ENCODE measurements at places on chromosomes 12 and 14.

- no peak for DNase-seq
These were observed 85.7 kb downstream of the SLC38A1 start for GRCh38 chr12:46183112-46183511.

- no peak for DNase-seq
These were observed 19.0 kb downstream of the ADAM20 start for GRCh38 chr14:70515811-70516210.

DNA sequence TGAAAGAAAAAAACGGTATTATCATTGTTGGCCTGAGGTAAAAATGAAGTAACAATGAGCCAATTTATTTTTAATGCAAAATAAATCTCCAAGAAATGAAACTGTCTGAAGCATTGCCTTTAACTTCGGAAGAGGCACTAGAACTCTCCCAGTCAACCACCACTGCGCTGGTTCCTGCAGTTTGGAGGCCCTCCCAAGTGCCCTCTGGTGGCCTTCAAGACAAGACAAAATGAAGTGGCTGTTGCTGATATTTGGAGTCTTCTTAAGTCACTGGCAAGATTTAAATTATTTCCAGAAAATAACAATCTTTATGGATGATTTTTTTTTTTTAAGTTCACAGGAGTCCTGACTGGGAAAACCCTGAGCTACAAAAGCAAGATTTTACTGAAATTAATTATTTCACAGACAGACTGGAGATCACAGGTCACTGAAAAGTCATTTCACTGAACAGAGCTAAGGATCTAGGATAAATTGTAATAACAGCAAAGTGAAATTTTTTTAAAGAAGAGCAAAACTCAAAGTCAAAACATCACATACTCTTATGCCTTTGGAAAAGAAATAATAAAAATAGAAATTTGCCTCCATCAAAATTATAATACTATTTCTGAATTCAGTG, 58.2 kb downstream of the DICER1 start:
- DNase-seq: peak; percentile 46

GRCh38 chr12:40223646-40224045, 1.2 kb upstream of the LRRK2 start:
- DNase-seq: no peak

DNA sequence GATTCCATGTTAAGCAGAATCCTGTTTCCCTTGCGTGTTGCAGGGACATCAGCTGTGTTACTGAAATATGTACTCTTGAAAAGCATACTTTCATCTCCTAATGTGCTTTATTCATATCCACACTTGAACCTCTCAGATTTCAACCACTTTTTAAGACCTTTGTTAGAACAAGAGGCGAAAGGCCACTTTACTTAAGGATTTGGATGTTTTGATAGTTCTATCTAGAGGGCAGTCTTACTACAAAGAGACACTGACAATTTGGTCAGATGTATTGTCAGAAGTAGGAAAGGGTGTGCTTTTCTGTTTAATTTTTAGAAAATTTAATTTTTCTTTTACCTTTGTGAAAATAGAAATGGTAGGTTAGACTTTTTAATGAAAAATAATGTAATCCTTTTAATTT, 267.9 kb downstream of the TMTC2 start:
- DNase-seq: no peak

DNA sequence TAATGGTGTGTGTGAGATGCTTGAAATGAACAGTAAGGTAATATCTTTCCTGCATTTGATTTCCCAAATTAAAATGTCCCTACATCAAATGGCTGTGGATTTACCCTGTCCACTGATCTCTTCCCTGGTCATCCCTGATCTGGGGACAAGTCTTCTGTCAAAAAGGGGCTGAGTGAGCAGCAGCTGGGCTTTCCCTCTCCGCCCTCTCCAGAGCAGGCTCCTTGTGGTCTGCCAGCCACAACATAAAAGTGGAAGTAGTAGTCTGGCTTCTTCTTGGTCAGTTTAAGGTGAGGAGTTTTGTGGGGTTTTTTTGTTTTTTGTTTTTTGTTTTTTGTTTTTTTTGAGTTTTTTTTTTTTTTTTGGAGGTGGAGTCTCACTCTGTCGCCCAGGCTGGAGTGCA, 25.2 kb upstream of the PLXNC1 start:
- DNase-seq: no peak

- no peak for DNase-seq
These were observed at the start of gene ASPG for GRCh38 chr14:104085032-104085888. Gene ASPG (plus strand): TSS chr14:104085700. CDS start chr14:104085771, 71 bp downstream.

DNA sequence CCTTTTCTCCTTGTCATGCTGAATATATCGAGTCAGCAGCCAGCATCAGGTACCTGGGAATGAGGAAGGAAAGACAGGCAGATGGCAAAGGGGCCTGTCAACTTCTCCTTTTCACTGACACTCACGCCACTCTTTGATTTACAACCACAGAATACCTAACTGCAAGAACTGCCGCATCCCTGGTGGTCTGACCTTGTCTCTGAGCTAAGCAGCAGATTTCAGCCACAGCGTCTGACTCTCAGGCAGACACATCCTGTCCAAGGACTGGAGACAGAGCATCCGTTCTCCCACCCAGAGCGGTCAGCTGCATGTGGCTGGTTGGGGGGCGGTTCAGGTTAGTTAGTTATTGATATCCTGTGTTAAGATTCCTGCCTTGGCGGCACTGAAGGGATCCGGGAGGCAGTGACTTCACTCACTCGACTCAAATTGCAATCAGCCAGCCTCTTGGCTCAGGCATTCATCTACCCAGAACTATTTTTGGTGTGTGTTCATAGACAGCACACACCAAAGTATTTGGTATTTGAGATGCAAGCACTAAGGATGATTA, 11.2 kb upstream of the MAP1LC3B2 start:
- no peak for DNase-seq

- DNase-seq: no peak
These were observed 147.0 kb downstream of the PTPRO start for GRCh38 chr12:15469356-15469755.

DNA sequence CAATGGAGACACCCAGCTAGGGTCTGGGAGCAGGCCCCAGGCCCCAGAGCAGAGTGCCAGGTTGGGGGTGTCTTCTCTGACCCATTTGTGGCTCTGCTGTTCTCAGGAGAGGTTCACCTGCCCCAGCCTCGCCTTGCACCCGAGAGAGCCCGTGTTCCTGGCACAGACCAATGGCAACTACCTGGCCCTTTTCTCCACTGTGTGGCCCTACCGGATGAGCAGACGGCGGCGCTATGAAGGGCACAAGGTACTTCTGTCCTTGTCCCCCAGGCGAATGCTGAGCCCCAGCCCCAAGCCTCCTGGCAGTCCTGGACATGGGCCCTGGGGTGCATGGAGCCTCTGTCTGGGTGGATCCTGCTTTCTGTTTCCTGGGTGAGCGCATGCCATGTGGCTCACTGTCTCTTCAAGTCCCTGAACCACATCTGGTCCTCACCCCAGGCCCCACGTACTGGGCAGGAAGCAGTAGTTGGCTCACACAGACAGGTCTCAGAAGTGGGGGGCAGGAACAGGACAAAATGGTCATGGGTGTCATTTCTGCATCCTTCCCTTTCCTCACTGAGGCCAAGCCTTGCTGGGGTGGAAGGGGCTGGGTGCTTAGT, 58.2 kb downstream of the BEGAIN start:
- DNase-seq: no peak

DNA sequence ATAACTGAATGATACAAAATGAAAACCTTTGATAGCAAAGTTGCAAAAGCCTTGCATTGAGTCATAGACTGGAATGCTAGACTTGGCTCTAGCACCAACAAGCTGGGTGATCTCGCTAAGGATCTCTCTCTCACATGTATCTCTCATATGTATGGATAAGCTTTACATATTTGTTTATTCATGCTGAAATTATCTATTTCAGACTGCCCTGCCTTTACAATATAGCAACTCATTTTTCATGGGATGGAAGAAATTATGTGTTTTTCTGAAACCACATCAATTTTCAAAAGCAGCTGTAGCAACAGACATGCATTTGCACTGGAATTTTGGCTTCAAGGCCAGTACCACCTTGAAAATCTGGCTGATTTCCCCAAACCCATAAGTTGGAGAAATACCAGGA, 11.4 kb downstream of the RERG start:
- no peak for DNase-seq

- no peak for DNase-seq
These were observed 354.4 kb downstream of the MED13L start for GRCh38 chr12:115922952-115923564.

DNA sequence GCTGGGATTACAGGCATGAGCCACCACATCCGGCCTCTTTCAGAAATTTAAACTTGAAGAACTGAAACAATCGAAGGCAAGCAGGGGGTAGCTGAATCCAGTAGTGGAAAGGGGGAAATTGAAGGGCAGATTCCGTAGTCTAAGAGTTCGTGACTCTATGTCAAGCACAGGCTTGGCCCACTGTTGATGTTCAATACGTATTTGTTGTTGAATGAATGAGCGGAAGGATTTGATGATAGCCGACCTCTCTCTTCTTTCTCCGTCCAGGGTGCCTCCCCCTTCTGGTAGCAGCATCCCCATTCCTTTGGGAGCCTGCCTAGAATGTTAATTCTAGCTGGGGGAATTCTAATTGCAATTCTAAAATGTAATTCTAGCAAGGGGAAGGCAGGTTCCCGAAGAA, 59.8 kb upstream of the MED13L start:
- no peak for DNase-seq

GRCh38 chr12:1523558-1524050, 70.8 kb downstream of the FBXL14 start:
- no peak for DNase-seq

DNA sequence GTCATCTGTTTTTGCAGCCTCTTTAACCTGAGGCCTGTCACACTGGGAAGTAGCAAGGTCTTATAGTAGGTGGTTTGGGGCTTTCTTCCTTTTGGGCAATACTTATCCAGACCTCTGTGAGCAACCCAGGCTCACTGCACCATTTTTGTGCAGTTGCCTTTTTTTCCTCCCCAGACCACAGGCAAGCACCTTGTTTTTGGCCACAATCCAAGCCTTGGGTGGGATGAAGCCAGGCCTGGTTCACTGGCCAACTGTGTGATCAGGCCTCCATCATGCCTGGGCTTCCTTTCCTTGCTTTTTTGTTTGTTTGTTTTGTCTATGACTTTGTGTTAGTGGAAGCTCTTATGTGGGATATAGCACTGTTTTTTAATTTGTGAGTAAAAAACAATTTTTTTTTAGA, 71.7 kb downstream of the DNAH10 start:
- no peak for DNase-seq

DNA sequence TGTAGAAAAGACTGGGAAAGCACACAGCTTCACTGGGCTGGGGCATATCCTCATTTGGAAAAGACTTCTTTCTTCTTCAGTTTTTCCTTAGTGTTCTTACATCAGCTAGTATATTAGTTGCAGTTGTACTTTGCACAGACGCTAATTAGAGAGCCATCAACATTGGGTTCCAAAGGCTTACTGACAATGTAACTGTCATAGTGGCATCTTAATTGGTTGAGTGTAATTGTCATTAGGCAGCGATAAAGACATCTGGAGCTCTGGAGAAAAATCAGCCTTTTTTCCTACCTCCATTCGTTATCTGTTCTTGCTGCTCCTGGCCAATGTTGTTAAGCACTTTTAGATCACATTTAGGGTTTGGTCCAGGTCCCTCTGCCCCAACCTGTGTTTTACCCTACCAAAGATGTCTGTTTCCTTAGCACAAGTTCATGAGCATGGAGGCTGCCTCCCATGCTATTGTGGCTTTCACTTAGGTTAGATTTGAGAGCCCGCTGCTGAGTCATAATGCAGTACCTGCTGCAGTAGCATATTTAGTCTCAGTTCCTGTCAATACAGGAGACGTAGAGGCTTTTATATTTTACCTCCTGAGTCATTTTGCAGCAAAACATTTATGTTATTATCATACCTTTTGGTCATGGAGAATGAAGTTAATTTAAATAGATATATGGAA, 49.2 kb downstream of the FBXW8 start:
- DNase-seq: peak; percentile 78

GRCh38 chr14:92987713-92988510, 65.0 kb downstream of the CHGA start:
- no peak for DNase-seq

GRCh38 chr14:105271224-105271890, 23.0 kb downstream of the BTBD6 start:
- no peak for DNase-seq
